Caco-2 (cell line): ENCODE measurements at places on chromosomes 1 and 21. TPM values are rescaled to one million over a fixed set of nuclear protein-coding genes. Genes with fewer than 3 reads are reported as not detected.

DNA sequence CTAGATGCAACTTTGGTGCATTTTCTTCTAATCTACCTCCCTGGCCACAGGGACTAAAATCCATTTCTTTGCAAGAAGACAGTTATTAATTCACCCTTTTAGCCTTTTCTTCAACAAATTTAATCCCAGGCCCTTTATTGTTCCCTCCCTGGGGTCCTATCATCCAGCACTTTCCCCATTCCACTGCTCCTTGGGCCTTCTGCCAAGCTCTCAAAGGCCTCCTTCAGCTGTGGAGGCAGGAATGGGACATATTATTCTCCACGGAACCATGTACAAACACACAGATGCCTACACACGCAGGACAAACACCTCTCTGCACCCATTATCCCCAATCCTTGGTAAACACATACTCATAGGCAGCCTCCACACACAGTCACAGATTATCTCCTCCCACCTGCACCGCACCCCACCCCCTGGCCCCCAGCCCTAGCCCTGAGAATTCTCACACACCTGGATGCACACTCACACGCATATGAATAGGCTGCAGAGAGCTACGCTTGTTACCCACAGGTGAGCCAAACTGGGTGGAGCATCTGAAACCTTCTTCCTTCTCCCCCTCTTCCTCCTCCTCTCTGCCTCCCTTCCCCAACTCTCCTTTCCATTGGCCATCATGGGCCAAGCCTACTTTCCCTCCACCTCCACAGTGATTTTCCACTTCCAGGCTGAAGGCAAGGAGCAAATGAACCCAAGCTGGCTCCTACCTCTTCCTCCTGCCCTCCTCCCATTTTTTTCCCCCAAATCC is 11.7 kb downstream of the TAGLN2 start:
- DNase-seq, result no peak

DNA sequence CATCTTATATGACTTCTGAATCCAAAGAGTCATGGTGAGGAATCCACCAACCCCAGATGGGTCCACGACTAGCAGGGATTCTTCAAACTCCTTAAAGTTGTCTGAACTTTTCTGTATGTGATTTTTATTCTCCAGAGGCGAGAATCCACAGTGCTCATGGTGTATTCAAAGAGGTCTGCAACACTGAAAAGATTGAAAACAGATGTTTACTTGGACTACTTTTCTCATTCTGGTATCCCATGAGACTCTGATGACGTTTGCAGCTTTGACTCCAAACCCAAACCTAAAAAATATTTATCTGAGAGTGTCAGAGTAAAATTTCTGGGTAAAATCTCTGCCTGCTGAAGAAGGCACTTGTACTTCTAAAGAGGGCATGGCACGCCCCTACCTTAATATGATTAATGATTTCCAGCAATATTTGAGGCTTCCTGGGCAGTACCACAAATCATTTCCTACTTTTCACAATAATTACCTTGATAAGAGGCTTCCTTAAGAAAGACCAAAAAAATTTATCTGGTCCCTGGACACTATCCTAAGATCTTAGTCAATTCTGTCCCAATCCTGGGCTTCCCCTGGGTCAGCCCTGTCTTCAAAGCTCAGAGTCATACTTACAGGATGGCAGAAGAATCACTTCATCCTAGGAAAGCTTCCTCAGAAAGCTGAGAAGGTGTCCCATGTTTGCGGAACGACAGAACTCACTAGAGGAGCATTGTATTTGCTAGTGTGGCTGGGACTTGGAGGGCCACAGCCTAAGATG is 76.5 kb upstream of the MAP10 start:
- DNase-seq, result no peak

GRCh38 chr1:153532769-153533599 is 2.8 kb downstream of the S100A6 start:
- DNase-seq, result peak; percentile 84

DNA sequence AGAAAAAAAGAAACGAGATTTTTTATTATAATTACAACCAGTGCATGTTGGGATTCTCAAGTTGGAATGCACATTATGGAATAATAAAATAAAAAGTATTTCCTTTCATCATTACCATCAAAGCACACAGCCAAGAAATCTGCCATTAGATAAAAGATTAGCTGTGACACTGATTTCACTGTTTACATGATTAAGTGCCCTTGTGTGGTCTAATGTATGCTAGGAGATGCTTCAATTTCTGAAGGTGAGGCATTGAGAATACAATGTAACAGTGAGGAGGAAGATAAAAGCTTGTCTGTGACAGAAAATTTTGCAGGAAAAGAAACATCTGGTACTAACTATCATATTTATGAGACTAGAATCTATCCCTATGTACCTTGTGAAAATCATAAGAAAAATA is 409.7 kb upstream of the PRMT6 start:
- no peak for DNase-seq

DNA sequence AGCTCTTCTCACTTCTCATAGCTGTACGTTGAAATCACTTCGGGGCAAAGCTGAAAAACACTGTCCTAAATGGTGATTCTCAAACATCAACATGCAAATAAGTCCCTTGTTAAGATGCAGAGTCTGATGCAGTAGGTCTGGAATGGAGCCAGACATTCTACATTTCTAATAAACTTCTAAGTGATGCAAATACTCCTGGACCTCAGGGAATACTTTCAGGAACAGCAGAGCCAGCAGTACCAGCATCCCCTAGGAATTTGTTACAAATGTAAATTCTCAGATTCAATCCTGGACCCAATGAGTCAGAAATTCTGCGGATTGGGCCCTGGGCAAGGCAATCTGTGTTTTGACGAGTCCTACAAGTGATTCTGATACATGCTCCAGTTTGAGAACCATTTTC is 152.3 kb downstream of the PCNX2 start:
- no peak for DNase-seq

DNA sequence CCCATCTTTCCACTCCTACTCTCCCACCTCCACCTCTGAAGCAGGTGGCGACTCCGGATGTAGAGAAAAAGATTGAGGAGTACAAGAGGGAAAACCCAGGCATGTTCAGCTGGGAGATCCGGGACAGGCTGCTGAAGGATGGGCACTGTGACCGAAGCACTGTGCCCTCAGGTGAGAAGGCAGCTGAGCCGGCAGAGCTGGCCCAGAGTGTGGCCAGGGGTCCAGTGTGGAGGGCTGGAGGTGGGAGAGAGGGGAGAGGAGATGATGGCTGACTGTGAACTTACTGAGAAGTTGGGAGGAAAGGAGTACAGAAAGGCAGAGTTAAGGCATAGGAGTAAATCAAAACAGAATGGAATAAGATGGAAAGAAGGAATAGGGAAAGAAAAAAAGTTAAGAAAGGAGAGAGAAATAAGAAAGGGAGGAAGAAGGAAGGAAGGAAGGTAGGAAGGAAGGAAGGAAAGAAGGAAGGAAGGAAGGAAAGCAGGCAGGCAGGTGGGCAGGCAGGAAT is 4.5 kb downstream of the PAX7 start:
- DNase-seq, result no peak

GRCh38 chr1:15519625-15520024 is 4.4 kb downstream of the CASP9 start:
- no peak for DNase-seq

GRCh38 chr1:218900615-218901014 is 273.1 kb upstream of the LYPLAL1 start:
- no peak for DNase-seq

DNA sequence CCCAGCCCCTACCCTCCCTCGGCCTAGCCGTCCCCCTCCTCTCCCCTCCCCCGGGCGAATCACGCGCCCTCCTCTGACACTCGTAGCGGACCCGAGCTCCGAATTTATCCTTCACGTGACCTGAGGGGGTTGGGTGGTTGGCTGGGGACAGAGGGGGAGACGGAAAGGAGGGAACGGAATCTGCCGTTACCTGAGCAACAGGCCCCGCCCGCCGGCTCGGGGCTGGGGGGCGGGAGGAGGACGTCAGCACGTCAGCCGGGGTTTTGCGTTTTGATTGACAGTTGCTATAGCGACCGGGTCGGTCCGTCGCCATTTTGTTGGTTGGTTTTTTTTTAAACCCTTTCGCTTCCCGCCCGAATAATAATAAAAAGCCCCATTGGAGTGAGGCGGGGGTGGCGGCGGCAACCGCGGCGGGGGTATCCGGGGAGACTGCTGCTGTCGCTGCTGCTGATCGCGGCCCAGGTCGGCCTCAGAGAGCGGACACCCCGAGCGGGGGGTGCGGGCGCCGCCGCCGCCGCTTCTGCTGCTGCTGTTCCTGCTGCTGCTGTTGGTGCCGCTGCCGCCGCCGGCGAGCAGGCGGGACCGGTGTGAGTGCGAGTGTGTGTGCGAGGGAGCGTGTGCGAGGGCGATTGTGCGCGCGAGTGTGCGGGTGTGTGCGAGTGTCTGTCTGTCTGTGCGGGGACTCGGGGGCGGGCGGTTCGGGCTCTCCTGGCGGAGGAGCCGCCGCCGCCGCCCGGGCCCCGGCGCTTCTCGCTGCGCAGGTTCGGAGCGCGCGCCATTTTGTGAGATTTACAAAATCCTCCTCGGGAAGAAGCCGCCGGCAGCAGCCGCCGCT is at the start of gene DYRK1A:
DYRK1A (plus strand) TSS at position 292 of the 835 bp plus-strand sequence. CDS start 53,602 bp downstream, outside the sequence.
- peak; percentile 100 for DNase-seq

GRCh38 chr1:61284936-61285335 is 202.6 kb downstream of the NFIA start:
- no peak for DNase-seq

- DNase-seq, result no peak
These were observed 62.0 kb upstream of the ABCG1 start for GRCh38 chr21:42156690-42157605.

GRCh38 chr1:192538407-192539296 is 36.9 kb upstream of the RGS1 start:
- no peak for DNase-seq

DNA sequence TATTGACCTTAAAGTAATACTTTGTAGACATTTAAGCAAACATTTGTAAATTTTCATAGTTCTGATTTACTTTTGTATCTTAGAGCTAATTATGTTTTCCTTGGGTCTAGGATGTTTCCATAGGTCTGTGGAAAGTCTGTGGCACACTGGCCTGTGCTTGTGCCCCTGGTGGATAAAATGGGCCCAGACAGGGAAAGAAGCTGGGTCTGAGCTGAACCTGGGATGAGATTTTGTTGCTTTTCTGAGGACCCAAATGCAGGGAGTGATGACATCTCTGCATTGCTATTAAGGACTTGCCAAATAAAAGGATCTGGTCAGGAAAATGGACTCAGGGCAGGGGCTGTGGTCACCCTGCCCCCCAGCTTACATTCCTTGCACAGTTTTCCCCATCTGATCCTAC is 41.8 kb downstream of the C1orf21 start:
- no peak for DNase-seq

DNA sequence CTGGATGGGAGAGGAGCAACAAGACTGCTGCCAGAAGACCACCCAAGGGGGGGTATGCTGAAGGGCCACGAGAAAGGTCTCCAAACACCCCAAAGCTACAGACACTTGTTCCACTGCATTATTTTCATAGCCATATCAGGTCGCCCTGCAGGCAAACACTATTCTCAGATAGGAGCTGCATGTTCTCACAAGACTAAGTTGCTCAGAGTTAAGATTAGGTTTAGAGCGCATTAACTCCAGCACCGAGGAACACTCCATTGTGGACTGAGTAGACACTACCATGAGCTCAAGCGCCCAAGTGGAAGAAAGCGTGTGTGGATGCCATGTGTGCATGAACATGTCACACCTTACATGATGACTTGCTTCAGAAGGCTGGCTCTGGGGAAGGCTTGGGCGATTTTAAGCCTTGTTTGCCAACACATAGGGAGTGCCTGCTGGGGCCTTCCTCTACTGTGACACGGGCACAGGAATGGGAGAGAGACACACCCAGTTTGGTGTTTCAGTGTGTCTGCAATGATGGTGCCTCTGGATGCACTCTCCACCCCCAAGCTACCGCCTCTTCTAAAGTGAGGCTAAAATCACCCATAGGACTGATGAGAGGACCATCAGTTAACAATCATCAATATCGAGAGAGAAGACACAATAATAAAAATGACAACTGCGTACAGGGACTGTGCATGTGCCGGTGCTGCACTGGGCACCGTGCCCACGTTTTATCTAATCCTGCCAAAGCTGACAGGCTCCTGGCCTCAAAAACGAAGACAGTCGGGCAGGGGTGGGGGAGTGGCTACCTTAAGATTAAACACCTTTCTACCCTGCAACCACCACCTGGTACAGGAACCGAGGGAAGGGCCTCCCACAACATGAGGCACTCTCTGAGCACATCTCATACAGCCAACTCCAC is 34.9 kb downstream of the SSBP3 start:
- no peak for DNase-seq

DNA sequence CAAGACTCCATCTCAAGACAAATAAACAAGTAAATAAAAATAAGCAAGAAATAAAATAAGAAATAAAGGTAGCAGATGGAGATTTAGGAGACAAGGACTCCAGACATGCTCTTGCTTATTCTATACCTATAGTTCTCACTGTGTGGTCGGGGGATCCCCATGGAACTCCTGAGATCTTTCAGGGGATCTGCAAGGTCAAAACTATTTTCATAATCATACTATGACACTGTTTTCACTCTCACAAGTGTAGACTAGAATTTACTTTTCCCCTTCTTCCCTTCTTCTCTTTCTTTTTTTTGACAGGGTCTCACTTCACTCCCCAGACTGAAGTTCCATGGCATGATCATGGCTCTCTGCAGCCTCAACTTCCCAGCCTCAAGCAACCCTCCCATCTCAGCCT is 29.8 kb upstream of the NLRP3 start:
- no peak for DNase-seq

DNA sequence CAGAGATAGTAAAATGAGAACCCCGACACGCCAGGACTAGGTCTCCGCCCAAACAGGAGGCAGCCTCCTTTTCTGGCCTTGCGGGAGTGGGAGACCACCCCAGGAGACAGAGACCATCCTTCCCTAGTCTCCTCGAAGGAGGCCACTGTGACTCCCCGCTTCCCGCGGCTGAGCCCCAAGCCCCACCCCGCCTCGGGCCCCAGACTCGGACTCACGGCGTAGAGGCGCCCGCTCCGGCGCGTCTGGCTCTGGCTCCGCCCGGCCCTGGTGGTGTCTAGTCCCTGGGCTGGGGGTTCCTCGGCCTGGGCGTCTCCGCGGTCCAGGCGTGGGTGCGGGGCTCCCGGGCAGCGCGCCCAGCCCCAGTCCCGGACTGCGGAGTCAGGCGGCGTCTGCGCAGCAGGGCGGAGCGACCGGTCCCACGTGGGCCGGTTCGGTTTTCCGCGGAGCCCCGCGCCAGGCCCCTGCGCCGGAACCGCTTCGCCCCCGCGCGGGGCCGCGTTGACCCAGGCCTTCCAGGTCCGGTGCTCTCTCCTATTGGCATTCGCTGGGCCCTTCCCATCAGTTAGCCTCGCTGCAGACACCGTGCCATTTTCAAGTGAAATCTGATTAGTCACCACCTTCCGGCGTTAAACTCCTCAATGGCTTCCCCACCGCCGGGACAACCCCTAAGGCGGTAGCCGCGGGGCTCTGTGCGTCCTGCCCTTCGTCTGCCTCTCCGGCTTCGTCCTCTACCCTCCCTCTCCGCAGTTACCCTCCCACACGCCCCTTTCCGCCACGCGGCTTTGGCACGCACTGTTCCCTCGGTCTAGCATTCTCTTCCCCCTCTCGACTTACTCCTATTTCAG is at the start of gene C1orf216:
C1orf216 (minus strand) TSS at position 393 of the 845 bp plus-strand sequence. CDS start 2,563 bp downstream, outside the sequence.
- peak; percentile 46 for DNase-seq

GRCh38 chr1:25148673-25149300 is 83.5 kb downstream of the SYF2 start:
- no peak for DNase-seq

CHIA gene
- total RNA-seq, result not detected in 2 replicates

MTARC2 gene
- total RNA-seq, result 15.8 and 16.5 TPM in 2 replicates

PPFIA4 gene
- total RNA-seq, result 8.7 and 9.4 TPM in 2 replicates

AVPR1B gene
- total RNA-seq, result not detected in 2 replicates

FCRL5 gene
- total RNA-seq, result not detected in 2 replicates

UBL4B gene
- not detected in 2 replicates for total RNA-seq

NOTCH2 gene
- 41.1 and 45.2 TPM in 2 replicates for total RNA-seq

UMODL1 gene
- 0.20 and 0.21 TPM in 2 replicates for total RNA-seq

TCHH gene
- total RNA-seq, result 0.39 and 0.54 TPM in 2 replicates

GRHL3 gene
- total RNA-seq, result 2.3 and 2.7 TPM in 2 replicates

TPTE gene
- not detected in 2 replicates for total RNA-seq

SERTAD4 gene
- 2.8 and 3.6 TPM in 2 replicates for total RNA-seq

LCE6A gene
- total RNA-seq, result not detected in 2 replicates
